ENCODE measurements at places on chromosomes 5 and 9.

GRCh38 chr9:4741365-4742089, 525 bp upstream of the AK3 start:
- peak; percentile 66 for DNase-seq

DNA sequence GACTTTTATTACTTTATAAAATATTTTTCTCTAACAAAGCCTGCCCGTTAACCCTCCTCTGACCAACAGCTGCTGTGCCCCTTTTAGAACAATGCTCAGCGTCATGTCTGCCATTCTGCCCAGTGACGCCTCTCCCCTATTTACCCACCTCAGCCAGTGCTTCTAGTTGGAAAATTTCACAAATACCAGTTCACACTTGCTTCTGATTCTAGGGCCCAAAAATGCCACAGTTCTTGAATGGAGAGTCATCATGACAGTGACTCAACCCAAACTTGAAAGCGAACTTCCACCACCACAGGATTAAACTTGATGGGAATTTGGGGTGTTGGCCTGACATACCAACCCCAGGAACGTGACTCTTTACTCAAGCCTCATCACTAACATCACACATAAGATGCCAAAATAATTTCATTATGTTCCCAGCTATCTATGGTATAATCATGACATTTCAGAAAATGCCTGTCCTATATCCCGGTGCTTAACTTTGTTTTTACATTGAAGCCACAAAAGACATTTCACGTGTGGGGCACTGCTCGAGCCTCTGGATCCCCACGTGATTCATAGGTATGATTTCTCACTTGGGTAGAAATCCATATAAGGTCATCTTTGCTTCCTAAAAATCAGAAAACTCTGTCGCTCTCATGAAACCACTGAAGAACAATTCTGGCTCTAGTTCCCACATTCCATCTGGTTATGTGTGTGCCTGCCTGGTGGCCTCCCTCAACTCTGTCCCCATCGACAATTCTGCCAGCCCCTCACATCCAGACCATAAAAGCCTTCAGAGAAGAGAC, 220.9 kb downstream of the ACTL7B start:
- DNase-seq, result no peak

DNA sequence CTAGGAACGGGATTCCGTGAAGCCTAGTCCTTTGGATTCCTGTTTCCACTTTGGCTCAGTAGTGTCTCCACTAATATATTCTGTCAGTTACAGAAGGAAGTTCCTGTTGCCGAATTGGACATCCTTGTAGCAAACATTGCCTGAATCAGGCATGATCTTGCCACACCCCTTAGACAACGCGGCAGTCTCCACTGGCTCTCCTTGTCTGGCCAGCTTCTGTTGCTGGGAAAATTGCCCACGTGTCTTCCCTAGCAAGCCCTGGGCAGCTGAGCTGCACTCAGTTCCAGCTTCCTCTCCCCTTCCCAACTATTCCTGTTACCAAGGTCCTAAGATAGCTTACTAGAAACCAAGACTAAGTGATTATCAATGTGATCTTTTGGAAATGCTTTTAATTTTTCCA, 316.6 kb upstream of the RIOK2 start:
- DNase-seq, result no peak

DNA sequence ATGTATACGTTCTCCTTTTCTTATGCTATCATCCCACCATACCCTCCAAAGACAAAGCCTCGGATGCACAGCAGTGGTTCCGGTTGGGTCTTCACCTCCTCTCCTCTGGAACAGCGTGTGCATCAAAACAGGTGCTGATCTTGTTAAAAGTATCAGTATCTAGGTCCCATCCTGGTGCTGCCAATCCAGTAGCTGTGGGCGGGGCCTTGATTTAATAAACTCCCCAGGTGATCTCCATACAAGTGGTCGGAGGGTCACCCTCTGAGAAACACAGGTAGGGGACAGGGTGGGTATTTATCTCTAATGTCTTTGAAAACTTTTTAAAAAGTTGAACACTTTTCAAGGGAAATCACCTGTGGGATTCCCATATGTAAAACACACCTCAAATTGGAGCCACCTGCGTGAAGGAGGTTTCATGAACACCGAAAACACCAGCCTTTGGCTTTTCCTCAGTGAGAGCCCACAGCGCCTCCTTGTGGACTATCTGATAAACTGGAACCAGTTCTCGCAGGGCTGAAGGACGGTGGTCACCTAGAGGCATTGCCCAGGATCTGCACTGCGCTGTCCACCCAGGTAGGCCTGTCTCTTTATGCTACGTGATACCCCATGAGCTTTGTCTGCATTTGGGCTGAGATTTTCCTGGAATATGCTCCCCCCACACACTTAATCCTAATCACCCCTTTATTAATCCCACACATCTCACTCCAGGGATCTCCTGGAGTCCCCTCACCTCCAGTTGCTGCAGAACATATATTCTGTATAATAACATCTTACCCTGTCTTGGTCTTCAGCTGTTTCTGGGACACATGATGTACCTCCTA, 80.5 kb upstream of the EPB41L4B start:
- DNase-seq, result peak; percentile 70

- DNase-seq, result no peak
Observed at GRCh38 chr9:87236546-87236945, 261.1 kb upstream of the DAPK1 start.

GRCh38 chr5:146388386-146388785, 49.7 kb downstream of the POU4F3 start:
- DNase-seq, result no peak

DNA sequence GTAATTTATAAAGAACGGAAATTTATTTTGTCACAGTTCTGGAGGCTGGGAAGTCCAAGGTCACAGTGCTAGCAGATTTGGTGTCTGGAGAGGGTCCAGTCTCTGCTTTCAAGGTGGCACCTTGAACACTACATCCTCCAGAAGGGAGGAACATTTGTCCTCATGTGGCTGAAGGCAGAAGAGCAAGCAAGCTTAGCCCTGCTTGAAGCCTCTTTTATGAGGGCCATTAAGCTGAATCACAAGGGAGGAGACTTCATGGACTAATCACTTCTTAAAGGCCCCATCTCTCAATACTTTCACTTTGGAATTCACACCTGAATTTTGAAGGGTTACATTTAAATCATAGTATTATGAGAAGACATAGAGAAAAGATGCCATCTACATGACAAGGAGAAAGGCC, 215.4 kb upstream of the NFIL3 start:
- DNase-seq, result no peak

- DNase-seq, result no peak
Observed at GRCh38 chr5:17292434-17293015, 75.1 kb downstream of the BASP1 start.

DNA sequence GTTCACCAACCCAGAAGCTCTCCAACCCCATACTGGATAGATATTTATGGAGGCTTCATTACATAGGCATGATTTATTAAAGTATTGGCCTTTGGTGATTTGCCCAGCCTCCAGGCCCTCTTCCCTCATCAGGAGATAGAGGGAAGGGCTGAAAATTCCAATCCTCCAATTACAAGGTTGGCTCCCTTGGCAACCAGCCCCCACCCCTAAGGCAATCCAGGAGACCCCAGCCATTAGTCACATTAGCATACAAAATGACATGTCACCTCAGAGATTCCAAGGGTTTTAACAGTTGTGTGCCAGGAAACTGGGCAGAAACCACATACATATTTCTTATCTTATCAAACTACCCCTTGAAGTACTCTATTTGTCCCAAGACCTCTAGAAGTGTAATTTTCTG, 210.0 kb downstream of the HINT1 start:
- DNase-seq, result no peak

Measured in NCI-H146 (cell line).